Esophagus squamous epithelium (tissue), 5 donors: ENCODE measurements at places on chromosomes 5 and 9.

- no peak for DNase-seq
Measured at GRCh38 chr9:121289772-121290370, 21.9 kb downstream of the GSN start.

- DNase-seq, result no peak
Measured at GRCh38 chr5:12214267-12215015, 310.2 kb upstream of the CTNND2 start.

DNA sequence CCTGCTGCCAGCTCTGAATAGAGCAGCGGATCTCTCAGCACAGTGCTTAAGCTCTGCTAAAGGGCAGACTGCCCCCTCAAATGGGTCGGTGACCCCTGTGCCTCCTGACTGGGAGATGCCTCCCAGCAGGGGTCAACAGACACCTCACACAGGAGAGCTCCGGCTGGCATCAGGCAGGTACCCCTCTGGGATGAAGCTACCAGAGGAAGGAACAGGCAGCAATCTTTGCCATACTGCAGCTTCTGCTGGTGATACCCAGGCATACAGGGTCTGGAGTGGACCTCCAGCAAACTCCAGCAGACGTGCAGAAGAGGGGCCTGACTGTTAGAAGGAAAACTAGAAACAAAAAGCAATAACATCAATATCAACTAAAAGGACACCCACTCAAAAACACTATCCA lies 131.6 kb downstream of the TMEM232 start:
- no peak for DNase-seq

DNA sequence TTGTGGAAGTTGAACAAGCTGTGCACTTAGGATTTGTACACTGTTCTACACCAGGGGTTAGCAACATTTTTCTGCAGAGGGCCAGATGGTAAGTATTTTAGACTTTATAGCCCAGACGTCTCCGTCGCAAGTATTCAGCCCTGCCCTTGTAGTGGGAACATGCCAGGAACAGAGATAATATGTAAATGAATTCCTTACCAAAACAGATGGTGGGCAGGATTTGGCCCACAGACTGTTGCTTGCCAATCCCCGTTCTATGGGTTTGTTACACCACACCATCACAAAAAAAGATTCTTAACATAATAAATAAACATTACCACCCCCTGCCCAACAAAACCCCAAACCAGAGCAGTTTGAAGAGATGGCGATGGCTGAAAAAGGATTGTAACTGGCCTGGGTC lies 74.3 kb downstream of the AMBP start:
- DNase-seq, result no peak

DNA sequence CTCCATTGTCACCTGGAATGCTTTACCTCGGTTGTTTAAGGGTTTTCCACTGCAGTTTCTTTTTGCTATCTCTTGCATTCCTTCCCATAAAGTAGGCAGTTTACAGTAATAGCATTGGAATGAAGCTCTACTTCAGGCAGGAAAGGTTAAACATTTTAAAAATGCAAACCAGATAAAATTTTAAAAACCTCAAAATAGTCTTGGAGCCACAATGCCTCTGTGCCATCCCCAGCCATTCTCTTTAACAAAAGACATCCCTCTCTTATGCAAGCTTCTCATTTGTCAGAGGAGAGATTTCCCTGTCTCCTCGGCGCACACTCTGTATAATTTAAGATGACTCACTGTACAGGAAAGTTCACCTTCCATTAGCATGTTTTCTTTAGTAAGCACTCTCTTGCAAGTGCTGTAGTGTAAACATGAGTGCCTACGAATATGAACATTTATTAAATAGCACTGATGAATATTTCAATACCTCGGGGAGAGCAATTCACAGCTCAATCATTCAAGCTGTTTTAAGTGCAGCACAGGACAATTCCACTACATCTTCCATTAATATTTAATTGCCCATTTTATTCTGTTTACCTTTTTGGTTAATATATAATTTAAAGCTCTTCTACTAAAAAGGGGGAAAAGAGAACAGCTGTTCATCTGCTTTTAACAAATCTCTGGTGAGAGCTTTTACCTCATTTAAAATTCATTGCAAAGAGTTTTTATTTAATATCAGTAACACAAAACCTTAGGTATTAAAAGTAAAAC lies 343.6 kb downstream of the SPATA31D1 start:
- no peak for DNase-seq

DNA sequence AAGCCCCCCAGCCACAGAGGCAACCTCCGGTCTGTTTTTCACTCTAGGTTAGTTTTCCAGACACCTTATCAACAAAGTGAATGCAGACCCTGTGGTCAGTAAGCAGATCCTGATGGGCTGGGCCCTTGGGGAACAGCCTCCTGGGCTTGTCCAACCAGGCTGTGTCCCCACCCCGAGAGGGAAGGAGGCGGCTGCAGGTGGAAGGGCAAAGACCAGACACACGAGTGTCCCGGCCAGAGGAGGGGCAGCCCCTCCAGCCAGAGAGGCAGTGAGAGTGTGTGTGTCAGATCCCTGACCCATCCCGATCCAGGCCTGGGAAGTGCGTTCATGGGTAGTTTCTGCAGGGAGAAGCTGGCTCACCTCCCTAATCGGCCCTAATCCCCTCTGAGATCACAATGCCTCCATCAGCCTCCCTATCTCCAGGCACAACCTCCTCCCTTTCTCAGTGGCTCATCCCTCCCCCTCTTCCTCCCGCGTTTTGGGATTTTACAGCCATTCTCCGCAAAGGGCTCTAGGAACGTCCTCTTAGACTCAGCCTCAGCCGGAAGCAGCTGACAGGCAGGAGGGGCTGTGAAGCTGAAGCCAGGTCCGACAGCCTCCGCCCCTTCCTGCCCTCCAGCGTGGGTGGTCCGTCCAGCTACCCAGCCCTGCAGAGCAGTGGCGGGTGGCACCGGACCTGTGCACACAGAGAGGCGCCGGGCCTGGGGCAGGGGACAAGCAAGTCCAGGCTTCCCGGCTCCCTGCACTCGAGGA lies 9.7 kb downstream of the SLC12A7 start:
- DNase-seq, result no peak

DNA sequence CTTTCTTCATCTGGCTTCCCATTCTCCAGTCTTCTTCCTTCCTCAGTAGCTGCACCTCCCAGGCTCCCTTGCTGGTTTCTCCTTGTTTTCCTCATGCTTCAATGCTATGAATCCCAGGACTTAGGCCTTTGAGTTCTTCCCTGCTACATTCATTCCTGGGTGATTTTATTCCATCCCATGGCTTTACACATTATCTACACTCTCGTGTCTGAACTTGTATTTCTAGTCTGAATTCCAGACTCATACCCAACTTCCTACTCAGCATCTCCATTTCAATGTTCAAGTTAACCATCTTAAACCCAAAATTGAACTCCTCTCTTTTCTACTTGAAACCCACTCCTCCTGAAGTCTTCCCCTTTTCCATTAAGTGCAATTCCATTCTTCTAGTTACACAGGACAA lies 20.0 kb downstream of the SLC24A2 start:
- DNase-seq, result no peak

DNA sequence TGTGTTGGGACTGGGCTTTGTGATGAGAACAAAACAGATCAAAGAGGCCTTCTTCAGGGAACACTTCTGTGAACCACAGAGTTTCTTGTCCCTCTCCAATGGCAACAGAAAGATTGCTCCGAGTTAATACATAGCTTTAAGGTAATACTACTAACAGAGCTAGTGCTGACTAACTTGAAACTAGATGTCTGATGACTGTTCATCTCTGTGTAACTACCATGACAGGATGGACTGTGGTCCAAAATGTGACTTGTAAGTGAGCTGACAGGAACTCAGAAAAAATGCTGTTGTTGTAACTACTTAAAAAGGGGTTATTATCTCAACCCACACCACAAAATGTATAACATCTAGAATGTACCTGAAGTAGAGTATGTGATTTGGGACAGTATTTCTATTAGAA lies 630.2 kb upstream of the DMAC1 start:
- no peak for DNase-seq

DNA sequence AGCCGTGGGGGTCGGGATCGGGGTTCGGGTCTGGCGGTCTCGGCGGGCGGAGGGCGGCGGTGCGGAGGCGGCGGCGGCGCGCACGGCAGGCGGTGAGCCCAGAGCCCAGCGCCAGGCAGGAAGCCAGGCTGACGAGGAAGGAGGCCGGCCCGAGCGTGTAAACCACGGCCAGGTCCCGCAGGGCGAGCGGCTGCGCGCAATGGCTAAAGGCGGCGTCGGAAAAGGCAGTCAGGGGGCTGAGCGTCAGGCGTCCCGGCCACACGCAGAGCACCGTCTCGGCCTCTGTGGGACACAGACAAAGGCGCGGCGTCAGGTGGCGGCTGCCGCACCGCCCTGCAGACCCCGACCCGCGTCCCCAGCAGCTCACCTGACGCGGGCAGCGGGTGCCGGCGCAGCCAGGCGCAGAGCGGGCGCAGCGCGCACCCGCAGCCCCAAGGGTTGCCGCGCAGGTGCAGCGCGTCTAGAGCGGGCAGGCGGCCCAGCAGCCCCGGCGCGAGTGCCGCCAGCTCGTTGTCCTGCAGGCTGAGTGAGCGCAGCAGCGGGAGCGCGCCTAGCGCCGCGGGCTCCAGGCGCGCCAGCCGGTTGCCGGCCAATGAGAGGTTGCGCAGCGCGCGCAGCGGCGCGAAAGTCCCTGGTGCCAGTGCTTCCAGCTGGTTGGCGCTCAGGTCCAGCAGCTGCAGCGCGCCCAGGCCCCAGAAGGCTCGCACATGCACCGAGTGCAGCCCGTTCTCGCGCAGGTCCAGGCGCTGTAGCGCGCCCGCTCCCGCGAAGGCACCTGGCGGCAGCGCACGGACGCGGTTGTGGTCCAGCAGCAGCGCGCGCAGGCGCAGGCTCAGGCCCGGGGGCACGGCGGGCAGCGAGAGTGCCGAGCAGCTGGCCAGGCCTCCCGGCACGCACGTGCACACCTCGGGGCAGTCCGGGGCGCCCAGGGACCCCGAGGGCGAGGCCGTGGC lies 671 bp downstream of the LRRC26 start:
- no peak for DNase-seq

DNA sequence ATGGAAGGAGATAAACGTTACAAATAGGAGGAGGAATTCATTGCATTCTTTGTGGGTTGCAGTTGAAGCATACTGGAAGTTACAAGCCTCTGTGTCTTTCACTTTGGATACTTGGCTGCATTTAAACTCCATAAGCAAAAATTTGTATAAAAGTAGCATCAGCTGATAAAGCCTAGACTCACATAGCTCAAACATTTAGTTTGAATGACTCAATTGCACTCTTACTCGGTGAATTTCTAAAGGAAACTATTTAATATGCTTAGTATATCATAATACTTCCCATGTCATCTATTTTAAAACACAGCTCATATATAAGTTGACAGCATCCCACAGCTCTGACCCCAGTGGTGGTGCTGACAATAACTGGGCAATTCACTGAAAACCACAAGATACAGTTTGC lies 596.6 kb upstream of the ZNF608 start:
- DNase-seq, result no peak

DNA sequence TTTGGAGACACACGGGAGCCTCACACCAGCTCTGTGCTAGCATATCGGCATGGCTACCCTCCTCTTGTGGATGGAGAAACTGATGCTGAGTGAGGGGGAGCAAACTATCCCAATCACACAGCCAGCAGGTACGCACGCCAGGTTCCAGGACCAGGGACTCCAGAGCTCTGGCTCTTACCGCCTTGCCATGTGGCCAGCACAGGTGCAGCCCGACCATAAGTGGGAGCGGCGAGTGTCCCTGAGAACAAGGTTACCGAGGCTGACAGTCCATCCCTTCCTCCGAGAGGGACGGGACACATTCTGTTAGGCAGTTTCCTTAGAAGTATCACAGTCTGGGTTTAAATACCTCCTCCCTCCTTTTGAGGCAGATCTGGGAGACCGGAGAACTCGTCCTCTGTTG lies 86.0 kb downstream of the PAX5 start:
- DNase-seq, result no peak

DNA sequence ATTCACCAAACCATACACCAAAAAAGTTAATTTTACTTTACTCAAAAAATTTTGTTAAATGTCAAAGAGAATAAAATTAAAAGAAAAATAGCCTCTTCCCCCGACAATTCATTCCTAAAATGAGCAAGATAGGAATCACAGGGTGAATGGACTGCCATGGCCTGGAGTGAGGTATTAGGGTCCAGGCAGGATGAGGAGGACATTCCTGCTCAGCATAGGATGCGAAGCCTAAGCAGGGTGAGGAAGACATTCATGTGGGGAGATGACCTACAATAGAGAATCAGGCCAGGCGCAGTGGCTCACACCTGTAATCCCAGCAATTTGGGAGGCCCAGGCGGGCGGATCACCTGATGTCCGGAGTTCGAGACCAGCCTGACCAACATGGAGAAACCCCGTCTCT lies 8.4 kb downstream of the NUDCD2 start:
- DNase-seq, result no peak

- no peak for DNase-seq
Measured at GRCh38 chr9:72540348-72540873, 19.0 kb downstream of the TMC1 start.
